ENCODE measurements at places on chromosomes 2 and 18.

DNA sequence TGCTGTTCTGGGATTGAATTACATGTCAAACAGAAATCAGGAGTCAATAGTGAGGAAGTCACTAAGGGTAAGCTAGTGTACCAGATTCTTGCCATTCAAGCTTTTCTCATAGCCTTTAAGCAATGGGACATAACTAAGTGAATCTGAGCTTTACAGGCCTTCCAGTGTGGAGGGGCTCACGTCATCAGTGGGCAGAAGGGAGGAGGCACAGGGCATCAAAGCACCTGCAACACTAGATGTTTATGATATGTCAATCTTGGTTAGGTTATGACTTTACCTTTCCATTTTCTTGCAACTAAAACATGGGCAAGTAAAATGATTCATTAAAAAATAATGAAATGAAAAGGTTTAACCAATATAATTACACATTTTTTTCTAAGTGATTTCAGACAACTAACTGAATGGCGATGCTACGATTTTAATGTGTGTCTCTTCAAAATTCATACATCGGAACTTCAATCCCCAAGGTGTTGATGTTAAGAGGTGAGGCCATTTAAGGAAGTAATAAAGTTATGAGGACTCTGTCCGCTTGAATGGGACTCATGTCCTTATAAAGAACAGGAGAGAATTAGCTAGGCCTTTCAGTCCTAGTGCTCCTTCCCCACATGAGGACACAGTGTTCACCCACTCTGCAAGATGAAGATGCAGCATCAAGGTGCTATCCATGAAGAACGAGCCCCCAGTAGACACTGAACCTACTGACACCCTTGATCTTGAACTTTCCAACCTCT, 1169.2 kb upstream of the NXPH2 start:
- DNase-seq, result no peak

DNA sequence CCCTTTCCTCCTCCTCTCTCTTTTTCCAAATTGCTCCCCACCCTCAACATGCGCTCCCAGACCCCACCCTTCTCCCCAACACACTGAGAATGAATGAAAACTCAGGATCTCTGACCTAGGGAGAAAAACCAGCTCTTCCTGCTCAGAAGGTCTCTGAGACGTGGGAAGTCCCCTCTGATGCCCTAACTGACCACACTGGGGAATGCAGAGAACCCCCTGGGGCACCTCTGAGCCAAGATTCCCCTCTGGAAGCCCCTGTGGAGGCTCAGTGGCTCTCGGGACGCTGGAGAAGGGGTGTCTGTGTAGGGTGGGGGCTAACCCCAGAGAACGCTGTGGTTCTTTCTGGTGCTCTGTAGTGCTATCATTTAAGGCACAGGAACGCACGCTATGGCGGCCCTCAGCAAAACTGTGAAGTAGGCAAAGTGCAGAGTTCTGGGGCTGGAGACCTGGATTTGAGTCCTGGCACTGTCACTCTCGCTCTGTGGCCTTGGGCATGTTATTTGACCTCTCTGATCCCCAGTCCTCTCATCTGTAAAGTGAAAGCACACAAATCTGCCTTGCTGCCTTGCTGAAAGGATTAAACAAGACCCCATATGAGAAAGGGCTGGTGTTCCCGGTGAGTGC, 17.1 kb downstream of the ATOH8 start:
- no peak for DNase-seq

DNA sequence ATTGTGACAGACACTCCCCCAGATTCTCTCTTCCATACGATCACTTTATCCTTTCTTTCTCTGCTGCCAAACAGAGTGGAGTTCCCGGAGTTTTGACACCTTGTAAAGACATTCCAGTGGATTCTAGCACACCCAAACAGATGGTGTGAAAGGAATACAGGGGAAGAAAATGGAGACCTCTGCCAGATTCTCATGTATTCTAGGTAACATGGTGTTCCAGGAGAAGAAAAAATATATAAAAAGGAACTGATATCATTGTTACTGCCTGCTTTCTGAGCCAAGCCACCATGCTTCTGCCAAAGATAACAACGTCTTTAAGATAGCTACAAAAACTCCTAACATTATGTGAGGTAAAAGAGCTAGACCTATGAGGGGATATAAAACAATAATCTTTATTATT, 136.5 kb downstream of the TXNL1 start:
- DNase-seq, result no peak

- DNase-seq, result no peak
These were observed 32.8 kb upstream of the DAPL1 start for GRCh38 chr2:158762336-158762735.

DNA sequence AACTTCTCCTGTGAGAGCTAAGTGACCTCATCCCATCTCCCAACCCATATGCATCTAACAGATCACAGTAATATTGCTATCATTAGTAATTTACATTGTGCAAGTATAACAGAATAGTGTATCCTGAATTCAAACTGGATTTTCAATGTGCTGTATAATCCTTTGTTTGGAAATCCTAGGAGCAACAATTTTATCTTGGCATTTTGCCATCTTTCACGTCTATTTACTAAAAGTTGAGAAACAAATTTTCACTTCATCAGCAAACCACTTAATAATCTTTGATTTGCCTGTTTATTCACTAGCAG, 3.8 kb downstream of the HNRNPLL start:
- DNase-seq, result no peak

- no peak for DNase-seq
These were observed 232.8 kb downstream of the GRB14 start for GRCh38 chr2:164388511-164388910.

- no peak for DNase-seq
These were observed 67.3 kb upstream of the PPP1CB start for GRCh38 chr2:28684142-28684858.

GRCh38 chr2:45681675-45682074, 30.2 kb downstream of the PRKCE start:
- DNase-seq, result no peak

DNA sequence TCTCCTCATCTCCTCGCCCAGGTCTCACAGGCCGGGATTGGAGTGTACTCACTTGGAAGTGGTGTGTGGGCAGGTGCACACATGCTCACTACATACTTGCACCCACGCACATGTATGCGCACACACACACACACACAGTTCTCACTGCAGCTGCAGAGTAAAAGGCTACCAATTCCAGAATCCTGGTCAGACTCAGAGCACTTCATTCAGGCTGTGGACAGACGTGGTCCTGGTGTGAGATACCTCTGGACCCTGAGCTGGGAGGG, 19.4 kb downstream of the CELF4 start:
- DNase-seq, result no peak

DNA sequence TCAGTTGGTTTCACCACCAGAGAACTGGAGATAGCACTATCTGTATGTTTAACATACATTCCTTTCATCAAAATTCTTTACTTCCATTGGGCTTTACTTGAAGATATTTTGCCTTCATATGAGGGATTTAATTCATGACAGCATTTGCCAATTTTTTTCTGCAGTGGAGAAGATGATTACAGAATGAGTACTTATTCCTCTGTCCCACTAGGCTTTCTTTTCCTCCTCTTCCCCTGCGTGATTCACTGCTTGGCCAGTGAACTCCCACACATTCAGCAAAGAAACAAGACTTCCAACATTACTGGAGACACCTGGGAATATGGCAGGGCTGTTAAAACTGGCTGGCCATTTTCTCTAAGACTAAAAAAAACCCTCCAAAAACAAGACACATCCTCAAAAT, 425.8 kb upstream of the KCNH7 start:
- DNase-seq, result no peak

DNA sequence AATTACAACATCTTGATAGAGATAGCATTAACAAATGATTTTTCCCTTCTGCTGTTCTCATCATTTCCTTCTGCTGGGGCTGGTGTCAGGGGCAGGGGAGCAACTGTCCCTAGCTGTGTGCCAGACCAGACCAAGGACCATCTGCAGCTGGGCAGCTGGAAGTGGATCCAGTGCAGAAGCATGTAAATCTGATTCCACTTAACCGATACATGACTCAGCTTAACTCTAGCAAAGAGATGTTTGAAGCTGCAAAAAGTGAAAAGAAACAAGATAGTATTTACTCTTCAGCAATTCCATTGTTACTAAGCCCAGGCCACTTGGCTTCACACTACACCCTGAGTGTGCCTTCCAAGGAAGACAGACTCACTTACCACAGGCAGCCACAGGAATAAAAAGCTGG, 151.1 kb downstream of the GALNT1 start:
- DNase-seq, result no peak

DNA sequence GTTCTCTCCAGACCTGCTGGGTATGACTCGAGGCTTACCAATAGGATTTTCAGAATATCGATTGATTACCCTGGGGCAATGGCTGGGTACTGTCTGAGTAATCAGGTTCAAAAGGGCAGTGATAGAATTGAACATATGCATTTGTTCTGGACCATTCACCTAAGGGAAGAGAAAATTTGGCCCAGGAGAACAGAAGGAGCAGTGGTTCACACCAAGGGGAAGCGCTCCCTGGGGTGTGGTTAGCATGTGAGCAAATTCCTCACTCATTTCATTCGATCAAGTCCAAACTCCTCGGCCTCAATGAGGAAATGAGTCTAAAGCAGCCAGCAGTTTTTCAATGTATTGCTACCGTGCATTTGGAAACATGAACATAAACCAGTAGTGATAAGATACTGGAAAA, 55.6 kb downstream of the CYP26B1 start:
- no peak for DNase-seq

DNA sequence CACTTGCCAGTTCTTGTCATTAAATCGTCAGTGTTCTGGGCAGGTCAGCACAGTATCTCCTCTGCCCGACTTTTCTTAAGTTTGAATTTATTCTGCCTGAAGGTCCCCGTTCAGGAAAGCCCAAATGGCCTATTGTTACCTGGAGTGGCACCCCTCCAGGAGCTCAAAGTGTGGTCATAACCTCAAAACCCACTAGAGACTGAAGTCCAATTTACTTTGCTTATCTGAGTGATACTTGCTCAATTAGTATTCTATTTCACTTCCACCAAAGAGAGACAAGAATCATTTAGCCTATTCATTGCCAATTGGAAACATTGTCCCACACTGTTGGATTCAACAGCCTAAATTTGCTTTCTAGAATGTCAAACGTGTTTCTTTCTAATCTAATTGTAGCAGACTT, 375.3 kb downstream of the LNPK start:
- DNase-seq, result no peak

- no peak for DNase-seq
These were observed 35.0 kb upstream of the CCDC85A start for GRCh38 chr2:56148825-56149224.

DNA sequence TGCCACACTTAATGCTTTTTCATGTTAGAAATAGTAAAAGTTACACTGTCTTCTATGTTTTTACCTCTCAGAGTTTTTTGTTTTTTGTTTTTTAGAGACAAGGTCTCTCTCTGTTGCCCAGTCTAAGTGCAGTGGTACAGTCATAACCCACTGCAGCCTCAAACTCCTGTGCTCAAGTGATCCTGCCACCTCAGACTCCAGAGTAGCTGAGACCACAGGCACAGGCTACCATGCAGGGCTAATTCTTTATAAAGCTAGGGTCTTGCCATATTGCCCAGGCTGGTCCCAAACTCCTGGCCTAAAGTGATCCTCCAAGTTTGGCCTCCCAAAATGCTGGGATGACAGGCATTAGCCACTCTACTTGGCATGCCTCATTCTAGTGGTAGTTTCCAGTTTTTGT, 33.1 kb downstream of the GLS start:
- no peak for DNase-seq

DNA sequence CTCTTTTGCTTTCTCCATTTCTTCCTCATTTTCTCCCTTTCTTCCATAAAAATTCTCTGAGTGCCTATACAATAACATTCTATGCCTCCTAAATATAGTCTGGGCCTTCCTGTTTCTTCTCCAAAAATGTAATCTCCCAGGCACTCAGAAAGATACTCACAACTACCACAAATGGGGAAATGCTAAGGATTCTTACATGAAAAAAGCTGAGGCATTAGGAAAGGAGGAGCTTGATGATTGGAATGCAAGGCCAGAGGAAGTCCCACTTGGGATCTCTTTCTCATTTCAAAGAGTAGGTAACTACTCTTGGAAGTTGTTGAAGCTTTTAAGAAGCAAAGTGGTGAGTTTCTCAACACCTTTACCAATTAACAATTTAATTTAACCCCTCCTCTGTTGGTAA, 3.4 kb downstream of the VSNL1 start:
- no peak for DNase-seq

DNA sequence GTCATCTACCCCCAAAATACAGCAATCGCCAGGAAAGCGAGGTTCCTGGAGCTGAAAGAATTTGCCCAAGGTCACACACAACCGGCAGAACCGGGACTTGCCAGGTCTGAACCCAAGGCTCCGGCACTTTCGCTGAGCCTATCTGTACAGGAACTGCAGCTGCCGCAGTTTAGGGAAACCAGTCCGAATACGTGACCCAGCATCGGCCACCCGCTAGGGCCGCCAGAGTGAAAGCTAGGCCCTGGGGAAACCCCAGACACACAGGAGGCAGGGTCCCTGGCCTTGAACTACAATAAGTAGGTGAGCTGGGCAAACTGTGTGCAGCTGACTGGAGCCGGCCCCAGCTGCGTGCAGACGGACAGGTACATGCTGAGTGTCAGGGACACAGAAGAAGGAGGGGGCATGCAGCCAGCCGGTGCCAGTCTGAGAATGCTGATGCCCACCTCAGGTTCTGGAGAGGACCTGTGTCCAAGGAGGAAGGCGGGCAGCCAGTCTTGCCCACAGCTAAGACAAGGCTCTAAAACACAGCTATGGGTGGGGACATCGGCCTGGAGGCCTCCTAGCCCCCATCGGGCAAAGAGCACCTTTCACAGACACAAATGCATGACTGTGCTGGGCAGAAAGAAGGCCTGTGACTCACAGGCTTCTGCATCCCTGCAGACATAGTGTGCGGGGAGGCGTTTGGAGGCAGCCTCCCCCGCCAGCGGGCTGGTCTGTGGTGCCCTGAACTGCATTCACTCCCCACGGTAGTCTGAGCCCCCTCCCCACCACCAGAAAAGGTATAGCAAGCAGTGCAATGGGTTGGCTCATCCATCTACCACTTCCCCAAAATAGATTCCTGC, 107.4 kb upstream of the ID2 start:
- no peak for DNase-seq

DNA sequence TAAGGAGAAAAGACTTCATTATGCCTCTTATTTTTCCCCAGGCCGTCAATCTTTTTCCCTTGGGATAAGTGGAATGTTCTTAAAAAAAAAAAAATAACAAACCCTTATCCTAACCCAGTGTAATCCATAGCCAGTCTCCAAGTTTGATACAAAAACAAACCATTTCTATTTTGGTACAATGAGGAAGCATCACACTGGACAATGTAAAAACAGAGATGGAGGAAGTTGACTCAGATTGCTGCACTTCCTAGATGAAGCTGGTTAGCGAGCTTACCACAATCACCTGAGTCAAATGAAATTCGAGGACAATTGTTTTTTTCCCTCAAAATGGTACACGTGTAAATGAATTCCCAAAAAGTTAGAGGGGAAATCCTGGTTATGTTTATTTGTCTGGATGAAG, 259.7 kb downstream of the TCF4 start:
- DNase-seq, result no peak

- DNase-seq, result no peak
These were observed 433.5 kb upstream of the MMADHC start for GRCh38 chr2:150020937-150021673.

- DNase-seq, result no peak
These were observed 31.1 kb downstream of the ONECUT2 start for GRCh38 chr18:57466307-57466706.

- no peak for DNase-seq
These were observed 5.1 kb downstream of the ITGB6 start for GRCh38 chr2:160194946-160195345.
